ENCODE measurements at places on chromosomes 11 and 22.

DNA sequence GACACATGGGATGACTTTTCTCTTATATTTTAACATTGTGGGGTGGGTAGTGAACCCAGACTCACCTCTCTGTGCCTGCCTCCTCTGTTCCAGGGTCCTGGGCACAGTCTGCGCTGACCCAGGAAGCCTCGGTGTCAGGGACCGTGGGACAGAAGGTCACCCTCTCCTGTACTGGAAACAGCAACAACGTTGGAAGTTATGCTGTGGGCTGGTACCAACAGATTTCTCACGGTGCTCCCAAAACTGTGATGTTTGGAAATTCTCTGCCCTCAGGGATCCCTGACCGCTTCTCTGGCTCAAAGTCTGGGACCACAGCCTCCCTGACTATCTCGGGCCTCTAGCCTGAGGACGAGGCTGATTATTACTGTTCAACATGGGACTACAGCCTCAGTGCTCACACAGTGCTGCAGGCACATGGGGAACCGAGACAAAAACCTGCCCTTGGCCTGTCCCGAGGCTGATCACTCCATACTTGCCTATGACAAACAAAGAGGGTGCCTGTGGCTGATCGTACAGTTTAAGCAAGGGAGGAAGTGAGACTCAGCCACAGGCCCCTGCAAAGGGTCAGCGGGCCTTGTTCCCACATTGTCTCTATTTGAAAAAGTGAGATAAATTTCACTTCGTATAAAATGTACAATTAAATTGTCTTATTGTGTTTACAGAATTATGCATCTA lies 43.7 kb upstream of the TOP3B start:
- DNase-seq, result no peak

DNA sequence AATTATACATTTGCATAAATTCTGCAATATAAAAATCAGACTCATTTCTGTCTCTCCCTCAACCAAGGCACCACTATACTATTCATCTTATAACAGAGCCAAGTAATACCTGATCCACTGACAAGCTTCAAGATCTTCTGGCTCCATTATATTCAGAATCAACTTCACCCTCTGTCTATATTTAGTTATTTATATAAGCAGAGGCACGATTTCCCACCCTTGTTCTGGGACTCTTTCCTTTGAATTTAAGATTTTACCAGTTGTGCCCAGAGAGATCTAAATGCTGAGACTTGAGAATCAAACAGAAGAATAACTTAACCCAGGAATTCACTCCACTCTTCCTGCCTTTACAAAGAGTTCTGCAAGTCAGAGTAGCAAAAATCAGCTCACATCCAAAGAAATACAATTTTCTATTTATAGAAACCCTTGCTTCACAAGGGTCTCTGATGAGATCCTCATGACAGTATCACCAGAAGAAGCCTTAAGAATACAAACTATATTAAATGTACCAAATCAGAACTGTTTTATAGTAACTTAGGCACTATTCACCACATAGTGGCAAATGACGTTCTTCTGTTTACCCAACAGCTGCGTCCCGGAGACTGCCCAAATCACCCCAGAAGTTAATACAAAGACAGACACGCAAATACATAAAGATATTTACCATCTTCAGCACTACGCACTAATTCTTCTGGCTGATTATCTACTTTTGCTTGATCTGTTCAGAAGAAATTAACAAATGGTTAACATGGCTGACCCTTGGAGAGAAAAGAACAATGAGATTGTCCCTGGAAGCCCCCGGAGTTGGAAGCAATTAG lies 32.3 kb upstream of the CCDC89 start:
- DNase-seq, result no peak

DNA sequence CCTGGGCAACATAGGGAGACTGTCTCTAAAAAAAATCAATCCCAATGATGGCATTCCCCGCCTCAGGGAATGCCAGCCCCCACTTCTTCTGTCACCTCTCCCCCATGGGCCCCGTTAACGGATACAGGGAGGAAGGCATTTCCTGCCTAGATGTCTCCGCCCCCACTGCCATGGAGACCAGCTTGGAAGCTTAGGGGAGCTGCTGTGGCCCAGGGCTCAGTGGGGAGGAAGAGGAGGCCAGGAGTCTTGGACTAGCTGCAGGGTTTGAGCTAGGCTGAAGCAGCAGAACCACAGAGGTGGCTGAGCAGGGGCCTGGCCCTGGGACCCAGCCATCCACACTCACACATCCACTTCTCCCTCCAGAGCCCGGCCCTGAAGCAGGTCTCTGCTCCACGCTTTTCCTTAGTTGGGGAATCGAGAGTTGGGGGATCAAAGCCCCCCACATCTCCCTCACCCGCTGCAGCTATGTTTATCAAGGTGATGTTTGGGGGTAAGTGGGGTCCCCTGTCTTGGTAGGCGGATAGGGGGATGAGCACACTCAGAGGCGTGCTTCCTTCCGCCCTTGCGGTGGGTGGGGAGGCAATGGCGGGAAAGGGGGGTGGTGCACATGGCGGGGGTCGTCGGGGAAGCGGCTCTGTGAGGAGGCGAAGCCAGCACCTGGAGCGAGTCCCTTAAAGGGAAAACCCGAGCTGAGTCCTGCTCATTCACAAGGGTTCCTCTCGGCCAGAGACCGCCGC lies at the start of gene C22orf15:
Gene C22orf15 (plus strand): TSS at position 149 of the 737 bp plus-strand sequence. CDS start 317 bp downstream, at position 466.
- peak; percentile 8 for DNase-seq

DNA sequence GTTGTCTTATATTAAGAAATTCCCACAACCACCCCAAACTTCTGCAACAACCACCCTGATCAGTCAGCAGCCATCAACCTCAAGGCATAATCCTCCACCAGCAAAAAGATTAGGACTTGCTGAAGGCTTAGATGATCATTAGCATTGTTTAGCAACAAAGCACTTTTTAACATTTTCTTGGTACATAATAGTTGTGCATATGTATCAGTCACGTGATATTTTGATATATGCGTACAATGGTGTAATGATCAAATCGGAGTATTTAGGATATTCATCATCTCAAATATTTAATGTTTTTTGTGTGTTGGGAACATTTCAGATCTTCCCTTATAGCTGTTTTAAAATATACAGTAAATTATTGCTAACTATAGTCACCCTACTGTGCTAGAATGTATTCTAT lies 73.5 kb upstream of the API5 start:
- DNase-seq, result no peak

DNA sequence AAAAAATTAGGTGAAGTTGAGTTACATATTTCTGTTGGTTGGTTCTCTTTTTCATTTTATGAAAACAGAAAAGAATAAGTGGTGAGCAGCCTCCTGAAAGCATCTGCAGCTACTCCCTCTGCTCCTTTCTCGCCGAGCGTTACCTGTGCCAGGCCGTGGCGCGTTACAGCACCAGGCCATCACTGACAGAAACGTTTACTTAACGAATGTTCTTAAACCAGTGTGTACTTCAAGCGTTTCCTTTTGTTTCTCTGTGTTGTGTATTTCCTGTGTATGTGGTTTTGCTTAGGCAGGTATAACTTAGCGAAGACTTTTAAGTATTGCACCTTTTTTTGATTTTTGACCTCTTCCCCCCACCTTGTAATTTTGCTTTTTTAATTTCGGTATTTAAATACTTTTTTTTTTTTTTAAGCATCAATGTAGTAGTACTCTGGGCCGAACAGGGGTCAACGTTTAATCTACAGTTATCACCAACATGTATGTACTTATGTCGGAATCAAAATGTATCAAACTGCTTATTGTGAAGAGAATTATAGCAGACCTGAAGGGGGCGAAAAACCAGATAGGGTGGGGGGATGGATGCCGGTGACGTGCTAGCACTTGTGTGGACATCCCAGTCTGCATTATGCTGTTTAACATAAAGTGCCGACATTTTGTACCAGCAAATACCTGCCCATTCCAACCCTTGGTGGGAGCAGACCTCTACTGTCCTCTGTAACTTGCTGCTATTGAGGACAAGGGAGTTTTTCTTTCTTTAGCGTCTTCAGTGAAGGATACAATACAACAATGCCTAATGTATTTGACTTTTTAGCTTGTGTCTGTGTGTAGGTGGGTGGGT lies 21.6 kb upstream of the ADSL start:
- DNase-seq, result peak; percentile 91

- DNase-seq, result no peak
Observed at GRCh38 chr11:69637941-69638871, 2.8 kb upstream of the CCND1 start.

DNA sequence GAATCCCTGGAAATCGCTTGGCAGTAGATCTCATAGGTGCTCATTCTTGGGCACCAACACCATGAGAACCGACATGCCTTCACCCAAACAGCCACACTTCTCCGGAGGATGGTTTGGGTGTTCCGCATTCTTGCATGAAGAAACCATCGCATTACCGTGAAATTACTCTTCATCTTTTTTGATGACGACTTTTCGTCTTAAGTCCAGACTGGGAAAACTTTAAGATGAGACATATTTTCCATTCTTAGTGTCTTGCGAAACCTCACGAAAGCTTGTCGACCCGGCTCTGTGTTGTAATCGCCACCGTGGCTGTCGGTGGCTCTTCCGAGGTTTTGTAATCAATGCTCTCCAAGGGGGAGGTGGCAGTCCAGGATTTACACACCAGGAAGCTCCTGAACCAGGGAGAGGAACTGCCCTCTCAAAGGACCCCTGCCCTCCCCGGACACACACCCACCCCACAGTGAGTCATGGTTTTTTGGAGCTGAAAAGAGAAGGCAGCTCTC lies 1.7 kb downstream of the TOM1 start:
- DNase-seq, result no peak

DNA sequence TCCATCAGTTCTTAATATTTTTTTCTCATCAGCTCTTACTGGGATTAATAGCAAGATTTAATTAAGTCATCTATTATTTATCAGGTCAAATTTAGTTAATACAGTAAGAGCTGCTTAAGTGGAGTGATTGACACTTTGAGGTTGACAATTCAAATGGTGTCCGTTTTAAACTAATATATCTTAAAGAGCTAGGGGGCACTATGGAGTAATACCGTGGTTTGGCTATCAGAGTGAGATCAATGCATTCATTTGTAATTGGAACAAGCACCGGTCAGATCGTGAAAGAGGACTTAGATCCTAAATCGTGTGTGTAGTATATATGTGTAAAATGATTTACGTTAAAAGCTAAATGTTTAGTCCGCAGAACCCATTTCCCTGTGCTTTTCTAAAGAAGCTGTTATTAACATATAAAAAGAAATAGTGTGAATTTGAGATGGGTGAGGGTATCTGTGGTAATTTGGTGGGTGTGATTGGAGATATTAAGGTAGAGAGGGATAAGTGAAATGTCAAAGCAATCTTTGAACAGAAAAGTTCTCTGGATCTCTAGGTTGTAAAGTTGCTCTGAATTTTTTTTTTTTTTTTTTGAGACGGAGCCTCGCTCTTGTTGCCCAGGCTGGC lies 2.3 kb downstream of the SIK2 start:
- DNase-seq, result no peak

GRCh38 chr22:27386186-27386585 lies 415.4 kb downstream of the MN1 start:
- no peak for DNase-seq

DNA sequence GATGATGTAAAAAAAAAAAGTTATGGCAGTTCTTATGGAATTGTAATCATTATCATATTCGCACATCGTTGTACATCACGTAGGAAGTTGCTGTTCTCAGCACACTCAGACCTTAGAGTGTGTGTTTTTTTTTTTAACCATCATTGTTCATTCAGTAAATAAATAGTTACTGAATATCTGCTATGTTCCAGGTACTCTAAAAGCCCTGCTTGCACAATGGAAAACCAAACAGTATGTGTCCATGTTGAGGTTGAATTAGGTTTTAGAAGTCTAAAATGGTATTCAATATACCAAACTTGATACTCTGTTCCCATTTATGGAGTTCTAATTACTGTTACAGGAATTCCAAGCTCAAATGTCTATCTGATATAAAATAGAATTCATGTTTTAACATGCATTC lies 41.2 kb downstream of the PDHX start:
- no peak for DNase-seq

DNA sequence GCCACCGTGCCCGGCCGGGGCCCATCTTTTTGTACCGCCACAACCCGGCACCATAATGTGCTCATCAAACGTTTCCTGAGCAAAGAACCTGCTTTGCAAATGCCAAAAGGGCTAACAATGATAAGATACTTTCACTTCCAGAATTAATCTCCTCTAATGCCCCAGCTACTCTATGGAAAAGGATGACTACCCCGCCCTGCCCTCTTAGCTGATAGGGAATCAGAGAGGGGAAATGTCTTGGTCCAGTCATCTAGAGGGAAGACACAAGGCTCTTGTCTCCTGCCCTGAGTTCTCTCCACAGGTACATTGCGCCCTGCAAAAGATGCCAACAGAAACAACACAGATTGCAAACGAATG lies 586 bp downstream of the TTLL1 start:
- no peak for DNase-seq

GRCh38 chr11:92104349-92104748 lies 120.3 kb upstream of the FAT3 start:
- no peak for DNase-seq
